ENCODE measurements at places on chromosomes 1 and 21.

DNA sequence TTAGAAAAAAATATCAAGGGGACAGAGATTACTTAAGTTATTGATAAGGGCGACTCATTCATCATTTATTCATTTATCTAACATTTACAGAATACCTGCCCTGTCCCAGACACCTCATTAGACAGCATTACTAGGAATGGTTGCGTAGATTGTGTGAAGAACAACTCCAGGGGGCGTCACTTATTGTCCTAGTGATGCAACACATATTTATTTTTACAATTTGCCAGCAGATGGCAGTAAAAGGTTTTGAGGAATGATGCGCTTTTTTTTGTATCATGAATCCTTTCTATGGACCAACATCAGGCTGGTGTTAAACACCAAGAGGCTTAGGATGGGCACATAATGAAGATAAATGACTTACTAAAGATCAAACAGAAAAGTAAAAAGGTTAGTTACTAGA lies 5.5 kb downstream of the NCAM2 start:
- peak; percentile 16 for DNase-seq

DNA sequence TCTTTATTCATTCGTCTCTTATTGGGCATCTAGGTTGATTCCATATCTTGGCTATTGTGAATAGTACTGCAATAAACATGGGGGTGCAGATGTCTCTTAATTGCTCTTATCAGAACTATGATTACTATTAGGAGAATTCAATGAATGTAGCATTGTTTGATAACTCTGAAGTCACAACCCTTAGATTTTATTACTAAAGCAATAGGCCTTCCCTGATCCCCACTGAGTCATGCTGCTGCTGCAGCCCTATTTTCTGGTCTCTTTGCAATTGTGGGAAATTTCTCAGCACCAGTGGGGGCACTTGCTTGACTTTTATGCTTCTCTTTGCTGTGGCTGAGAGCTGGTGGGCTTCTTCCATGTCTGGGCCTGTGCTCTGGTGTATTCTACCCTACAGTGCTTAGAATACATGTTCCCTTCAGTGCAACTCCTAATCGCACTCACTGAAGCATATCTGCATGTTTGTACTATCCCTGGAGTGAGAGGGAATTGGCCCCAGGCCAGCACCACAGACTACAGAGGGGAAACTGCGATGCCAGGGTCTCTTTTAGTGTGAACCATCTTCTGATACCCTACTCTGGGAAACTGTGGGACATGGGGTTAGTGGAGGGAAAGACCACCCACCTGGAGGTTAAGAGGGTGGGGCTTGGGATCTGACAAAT lies 52.2 kb upstream of the ROR1 start:
- DNase-seq: no peak

- no peak for DNase-seq
Measured at GRCh38 chr1:200900877-200901276, 6.2 kb downstream of the INAVA start.

DNA sequence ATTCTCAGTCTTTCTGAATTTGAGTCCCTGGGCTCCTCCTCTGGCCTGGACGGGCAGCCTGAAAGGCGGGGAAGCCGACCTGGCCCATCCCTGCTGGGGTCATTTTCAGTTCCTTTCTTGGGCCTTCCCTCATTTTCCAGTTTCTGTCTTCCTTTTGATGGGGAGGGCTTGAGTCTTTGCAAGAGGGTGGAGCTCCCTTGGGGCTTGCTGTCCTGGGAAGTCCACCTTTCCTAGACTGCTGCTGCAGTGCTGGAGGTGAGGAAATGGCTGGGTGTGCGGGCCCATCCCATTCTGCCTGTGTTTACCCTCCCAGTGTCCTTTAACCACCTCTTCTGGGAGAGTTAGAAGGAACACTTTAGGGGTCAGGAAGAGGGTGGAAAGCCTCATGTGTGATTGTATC lies 40.4 kb upstream of the SYNC start:
- DNase-seq: no peak

DNA sequence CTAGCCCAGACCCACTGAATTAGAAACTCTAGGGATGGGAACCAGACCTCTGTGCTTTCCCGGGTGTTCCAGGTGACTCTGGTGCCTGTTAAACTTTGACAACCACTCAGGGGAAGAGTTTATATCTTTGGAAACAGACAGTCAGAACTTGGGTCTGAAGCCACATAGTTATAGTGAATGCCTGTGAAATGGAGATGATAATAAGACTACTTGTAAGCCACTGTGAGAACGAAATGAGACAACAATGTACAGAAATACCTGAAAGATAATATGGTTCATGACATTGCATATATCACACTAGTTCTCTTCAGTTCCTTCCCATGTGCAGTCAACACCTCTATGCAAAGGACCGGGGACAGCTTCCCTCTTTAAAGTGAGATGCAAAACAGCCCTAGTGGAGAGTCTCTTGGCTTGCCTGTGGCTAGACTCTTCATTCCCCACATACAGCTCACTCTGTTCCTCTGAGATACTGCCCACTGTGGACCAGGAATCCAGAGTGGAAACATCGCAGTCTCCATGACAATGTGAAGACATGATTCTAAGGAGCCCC lies 287.5 kb downstream of the ASTN1 start:
- DNase-seq: no peak

DNA sequence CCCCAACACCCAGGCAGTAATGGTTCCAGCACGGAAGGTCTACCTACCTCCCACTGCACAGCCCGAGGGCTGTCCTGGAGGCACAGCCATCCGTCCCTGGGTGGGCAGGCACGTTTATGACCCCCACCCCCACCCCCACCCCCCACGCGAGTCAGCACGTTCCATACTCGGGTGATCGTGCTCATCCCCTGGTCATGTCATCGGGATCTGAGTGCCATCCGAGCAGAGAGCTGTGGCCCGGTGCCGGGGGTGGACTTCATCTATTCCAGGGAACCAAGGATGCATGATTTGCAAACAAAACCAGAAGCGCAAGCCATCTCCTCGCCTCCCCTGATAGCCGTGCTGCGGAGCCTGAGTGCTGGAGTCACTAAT lies 1.1 kb downstream of the TSPEAR start:
- no peak for DNase-seq

- DNase-seq: no peak
Measured at GRCh38 chr21:46351476-46352163, 27.7 kb downstream of the PCNT start.

- DNase-seq: peak; percentile 97
Measured at GRCh38 chr1:209648931-209649776, 3.1 kb downstream of the LAMB3 start.
